ENCODE measurements at places on chromosomes 16 and 17. TPM values are rescaled to one million over a fixed set of nuclear protein-coding genes. Genes with fewer than 3 reads are reported as not detected.

DNA sequence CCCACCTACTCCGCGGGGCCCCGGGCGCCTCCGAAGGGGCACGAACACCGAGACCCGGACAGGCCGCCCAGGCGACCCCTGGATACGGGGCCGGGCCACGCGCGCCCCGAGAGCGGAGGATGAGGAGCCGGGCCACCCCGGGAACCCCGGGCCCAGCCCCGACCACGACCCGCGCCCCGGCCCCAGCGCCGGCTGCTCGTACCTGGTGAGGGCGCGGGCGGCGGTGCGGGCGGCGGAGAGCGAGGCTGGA lies 192 bp downstream of the FASN start:
- H3K4me1 ChIP-seq, result peaks cover 21% of the 10 kb centered on the region
- H3K27ac ChIP-seq, result peak overlapping the region; percentile 94
- H3K27me3 ChIP-seq, result no peaks in the 10 kb centered on the region

DNA sequence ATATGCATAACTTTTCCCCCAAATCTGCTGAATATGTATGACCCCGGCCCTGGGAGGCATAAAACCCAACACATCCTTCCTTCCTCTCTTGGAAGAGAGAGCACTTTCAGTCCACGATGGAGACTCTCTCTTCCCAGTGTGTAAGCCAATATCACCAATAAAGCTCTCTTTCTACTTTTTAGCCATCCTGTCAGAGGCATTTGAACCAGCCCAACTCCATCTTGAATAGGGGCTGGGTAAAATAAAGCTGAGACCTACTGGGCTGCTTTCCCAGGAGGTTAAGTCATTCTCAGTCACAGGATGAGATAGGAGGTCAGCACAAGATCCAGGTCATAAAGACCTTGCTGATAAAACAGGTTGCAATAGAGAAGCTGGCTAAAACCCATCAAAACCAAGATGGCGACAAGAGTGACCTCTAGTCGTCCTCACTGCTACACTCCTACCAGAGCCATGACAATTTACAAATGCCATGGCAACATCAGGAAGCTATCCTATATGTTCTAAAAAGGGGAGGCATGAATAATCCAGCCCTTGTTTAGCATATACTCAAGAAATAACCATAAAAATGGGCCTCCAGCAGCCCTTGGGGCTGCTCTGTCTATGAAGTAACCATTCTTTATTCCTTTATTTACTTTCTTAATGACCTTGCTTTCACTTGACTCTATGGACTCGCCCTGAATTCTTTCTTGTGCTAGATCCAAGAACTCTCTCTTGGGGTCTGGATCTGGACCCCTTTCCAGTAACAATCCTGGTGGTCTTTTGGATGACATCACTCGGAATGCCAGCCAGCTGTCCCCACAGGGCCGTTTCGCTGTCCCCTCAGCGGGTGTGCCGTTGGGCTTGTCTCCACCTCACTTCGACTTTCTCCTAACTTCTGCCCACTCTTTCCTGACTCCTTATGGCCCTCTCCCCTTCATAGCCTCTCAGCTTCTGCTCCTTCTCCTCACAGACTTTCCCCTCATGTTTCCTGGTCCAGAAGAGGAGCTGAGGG lies 53.4 kb upstream of the NKD1 start:
- no peaks in the 10 kb centered on the region for H3K27me3 ChIP-seq
- H3K27ac ChIP-seq, result no peak overlapping the region
- H3K4me1 ChIP-seq, result no peaks in the 10 kb centered on the region
- no peak for DNase-seq

DNA sequence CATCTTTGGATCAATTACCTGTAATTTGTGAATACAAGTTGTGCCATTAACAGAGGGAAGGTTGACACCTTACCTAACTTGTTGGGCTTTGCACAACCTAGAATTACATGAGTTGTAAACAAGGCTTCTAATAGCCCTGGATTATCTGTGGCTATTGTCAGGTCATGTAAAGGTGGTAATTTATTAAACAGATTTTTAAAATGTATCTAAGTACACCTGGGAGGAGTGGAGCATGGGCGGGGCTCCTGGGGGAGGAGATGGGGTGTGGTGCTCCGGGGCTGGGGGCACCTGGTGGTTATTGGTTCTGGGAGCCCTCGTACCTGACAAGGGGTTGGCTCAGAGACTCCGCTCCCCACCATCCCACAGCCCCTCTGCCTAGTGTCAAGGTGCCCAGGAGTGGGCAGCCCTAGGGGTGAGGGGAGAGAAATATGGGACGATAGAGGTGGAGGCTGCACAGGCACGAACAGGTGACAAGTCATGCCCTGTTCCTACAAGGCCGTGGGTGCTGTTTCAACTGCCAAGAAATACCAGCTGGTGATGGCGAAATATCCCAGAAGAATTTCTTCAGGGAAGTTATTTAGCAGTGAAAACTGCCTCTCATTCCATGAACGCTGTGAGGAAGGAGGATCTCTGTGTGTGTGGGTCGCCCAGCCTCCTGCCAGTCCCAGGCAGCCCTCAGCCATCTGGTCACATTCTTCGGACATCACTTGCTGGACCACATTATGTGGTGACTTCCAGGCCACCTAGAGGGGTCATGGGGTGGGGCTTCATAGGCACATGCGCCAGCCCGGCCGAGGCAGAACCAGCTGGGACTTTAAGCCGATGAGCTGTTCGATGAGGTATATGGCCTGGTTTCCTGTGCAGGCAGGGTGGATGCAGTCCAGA lies 55.5 kb upstream of the IRX3 start:
- no peak overlapping the region for H3K27ac ChIP-seq
- H3K27me3 ChIP-seq, result no peaks in the 10 kb centered on the region
- no peaks in the 10 kb centered on the region for H3K4me1 ChIP-seq

DNA sequence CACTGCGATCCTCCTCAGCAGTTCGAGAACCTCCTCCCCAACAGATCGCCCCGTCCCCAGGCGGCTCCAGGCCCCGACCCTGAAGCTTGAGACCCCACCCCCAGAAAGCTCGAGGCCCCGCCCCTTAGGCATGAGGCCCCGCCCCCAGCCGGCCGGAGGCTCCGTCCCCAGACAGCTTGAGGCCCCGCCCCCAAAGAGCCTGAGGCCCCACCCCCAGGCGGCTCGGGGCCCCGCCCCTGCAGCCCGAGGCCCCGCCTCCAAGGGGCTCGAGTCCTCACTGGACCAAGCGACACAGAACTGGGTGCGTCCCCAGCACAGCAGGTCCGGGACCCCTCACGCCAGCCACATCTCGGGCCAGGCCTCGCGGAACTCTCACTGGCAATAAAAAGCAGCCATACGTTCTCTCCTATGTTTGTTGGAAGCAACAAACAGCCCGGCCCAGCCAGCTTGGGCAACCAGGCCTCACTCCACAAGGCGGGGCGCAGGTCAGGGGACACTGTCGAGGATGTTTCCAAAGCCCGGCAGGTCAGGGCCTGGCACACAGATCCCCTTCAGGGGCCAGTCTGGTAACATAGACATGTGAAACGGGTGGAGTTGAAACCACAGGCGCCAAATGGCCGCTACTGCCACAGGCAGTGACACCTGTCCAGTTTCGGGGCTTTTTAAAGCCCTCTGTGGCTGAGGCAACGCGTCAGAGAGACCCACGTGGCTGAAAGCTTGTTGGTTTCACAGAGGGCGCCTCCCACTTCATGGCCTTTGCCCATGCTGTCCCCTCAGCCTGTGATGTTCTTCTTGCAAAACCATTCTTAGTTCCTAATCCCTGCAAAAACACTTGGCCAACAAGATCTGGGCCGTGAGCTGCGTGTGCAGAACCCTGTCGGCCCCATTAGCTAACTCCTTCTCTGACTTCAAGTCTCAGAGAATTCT lies 224.2 kb downstream of the PARN start:
- H3K4me3 ChIP-seq, result no peak overlapping the region
- no peaks in the 10 kb centered on the region for H3K27me3 ChIP-seq
- no peak overlapping the region for H3K27ac ChIP-seq
- H3K36me3 ChIP-seq, result no peaks in the 10 kb centered on the region
- H3K4me1 ChIP-seq, result no peaks in the 10 kb centered on the region

DNA sequence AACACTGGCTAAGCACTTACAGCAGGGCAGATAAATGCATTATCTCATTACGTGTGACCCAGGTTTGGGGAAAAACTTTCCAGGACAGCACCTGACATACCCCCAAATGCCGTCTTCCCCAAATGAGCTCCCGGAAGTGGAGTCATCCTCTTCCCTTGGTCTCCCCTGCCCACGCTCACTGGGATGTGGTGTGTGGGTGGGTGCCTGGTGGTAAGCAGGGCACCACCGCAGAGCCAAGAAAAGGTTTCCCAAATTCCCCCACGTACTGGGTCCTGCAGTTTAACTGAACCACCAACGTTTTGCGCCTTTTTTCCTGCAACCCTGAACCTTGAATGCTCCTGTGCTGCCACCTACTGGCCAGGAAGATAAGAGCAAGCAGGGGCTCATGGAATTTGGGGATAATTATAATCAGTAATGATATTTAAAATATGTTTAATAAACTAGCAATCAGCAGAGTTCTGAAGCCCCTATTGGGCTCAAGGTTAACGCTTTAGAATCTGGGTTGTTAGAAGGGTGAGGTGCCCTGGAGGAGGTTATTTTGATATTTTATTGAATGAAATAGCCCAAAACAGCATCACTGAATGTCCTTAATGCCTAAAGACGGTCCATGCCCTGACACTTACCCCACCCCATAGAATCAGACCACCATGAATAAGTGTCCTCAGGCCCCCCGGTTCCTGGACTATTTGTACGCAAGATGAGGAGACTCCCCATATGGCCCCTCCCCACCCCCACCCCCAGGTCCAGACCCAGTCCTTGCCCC lies 8.0 kb downstream of the SPPL2C start:
- H3K4me1 ChIP-seq, result no peaks in the 10 kb centered on the region
- no peak overlapping the region for H3K27ac ChIP-seq
- H3K27me3 ChIP-seq, result peaks cover 16% of the 10 kb centered on the region
- peak; percentile 38 for DNase-seq
- H3K36me3 ChIP-seq, result no peaks in the 10 kb centered on the region

DNA sequence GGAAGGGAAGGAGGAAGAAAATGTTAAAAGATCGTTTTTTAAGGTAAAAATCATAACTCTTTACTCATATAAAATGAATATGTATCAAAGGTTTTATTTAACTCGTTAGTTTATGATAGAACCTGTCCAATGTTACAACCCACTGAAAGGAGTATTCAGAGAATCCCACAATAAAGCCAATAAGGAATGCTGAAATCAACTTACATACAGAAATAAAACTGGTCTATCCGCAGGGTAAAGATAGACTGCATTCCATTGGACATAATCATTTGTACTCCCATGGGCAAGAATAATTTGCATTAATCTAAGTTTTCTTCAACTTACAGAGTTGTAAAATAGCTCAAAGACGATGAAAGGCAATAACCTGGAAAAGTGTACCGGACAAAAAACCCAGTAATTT lies 17.9 kb upstream of the BEAN1 start:
- DNase-seq, result no peak
- H3K4me3 ChIP-seq, result no peak overlapping the region
- H3K36me3 ChIP-seq, result no peaks in the 10 kb centered on the region
- no peaks in the 10 kb centered on the region for H3K27me3 ChIP-seq
- peaks cover 17% of the 10 kb centered on the region for H3K4me1 ChIP-seq
- H3K27ac ChIP-seq, result peak overlapping the region; percentile 72

The ANKRD13B gene
- 5.9 TPM for total RNA-seq

GRCh38 chr17:77881545-77881944 lies 77.0 kb upstream of the TNRC6C start:
- H3K4me3 ChIP-seq, result peak overlapping the region; percentile 10
- peak overlapping the region; percentile 58 for H3K27ac ChIP-seq
- H3K36me3 ChIP-seq, result no peaks in the 10 kb centered on the region
- no peaks in the 10 kb centered on the region for H3K27me3 ChIP-seq
- H3K4me1 ChIP-seq, result peaks cover 39% of the 10 kb centered on the region

The WNT9B gene
- total RNA-seq, result 0.25 TPM

GRCh38 chr17:79520167-79521165 lies 90.4 kb downstream of the RBFOX3 start:
- H3K36me3 ChIP-seq, result no peaks in the 10 kb centered on the region
- H3K27me3 ChIP-seq, result peaks cover 44% of the 10 kb centered on the region
- H3K4me3 ChIP-seq, result no peak overlapping the region

The MYCBPAP gene
- total RNA-seq, result 0.63 TPM

GRCh38 chr17:42640121-42640520 lies 19.0 kb upstream of the TUBG2 start:
- no peaks in the 10 kb centered on the region for H3K36me3 ChIP-seq
- no peak overlapping the region for H3K4me3 ChIP-seq
- no peak overlapping the region for H3K27ac ChIP-seq
- H3K27me3 ChIP-seq, result no peaks in the 10 kb centered on the region
- H3K4me1 ChIP-seq, result no peaks in the 10 kb centered on the region

DNA sequence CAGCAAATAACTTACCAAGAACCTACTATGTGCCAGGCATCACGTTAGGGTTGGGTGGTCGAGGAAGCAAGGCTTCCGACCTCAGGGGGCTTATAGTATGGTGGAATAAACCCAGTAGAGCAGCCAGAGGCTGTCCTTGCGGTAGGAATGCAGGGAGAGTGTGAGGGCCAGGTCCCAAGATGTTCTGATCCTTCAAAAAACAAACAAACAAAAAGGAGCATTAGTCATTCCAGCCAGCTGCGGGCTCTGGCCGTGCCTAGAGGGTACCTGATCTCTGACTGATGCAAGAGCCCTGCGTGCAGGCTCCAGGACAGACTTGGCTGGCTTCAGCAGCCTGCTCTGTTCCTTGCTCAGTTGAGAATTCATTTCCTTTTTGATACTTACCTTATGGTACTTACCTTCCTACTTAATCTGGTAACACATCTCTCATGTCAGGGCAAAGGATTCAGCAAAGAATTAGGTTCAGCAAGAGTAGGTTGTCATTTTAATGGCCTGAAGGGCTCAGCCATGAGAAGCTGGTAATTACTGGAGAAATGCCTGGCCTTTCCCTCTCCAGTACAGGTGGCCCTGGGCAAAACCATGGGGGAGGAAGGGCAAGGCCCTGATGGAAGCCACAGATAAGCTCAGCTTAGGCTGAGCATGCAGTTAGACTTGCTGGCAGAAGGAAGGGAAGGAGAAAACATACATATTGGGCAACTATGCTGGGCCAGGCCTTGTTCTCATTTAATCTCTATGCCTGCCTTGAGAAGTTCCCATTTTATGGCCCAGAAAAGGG lies 18.4 kb downstream of the CYB5D2 start:
- no peaks in the 10 kb centered on the region for H3K27me3 ChIP-seq
- H3K36me3 ChIP-seq, result no peaks in the 10 kb centered on the region
- peaks cover 19% of the 10 kb centered on the region for H3K4me1 ChIP-seq
- no peak overlapping the region for H3K27ac ChIP-seq
- no peak overlapping the region for H3K4me3 ChIP-seq
- DNase-seq, result no peak

GRCh38 chr17:32361270-32361669 lies 11.3 kb downstream of the ZNF207 start:
- H3K4me3 ChIP-seq, result no peak overlapping the region
- H3K4me1 ChIP-seq, result peaks cover 3% of the 10 kb centered on the region
- H3K27me3 ChIP-seq, result no peaks in the 10 kb centered on the region
- no peak for DNase-seq
- no peak overlapping the region for H3K27ac ChIP-seq
- H3K36me3 ChIP-seq, result peaks cover 10% of the 10 kb centered on the region

Data from heart right ventricle (tissue), 16 donors.